CD4-positive, alpha-beta T cell treated with Interleukin-12 subunit alpha and Interleukin-12 subunit beta, for 1 hour (primary cell): ENCODE measurements at places on chromosomes 13 and 19.

GRCh38 chr13:79479882-79480281 is 1.1 kb upstream of the NDFIP2 start:
- DNase-seq, result no peak

GRCh38 chr19:49272204-49272603 is 52.8 kb downstream of the SLC6A16 start:
- DNase-seq, result no peak

DNA sequence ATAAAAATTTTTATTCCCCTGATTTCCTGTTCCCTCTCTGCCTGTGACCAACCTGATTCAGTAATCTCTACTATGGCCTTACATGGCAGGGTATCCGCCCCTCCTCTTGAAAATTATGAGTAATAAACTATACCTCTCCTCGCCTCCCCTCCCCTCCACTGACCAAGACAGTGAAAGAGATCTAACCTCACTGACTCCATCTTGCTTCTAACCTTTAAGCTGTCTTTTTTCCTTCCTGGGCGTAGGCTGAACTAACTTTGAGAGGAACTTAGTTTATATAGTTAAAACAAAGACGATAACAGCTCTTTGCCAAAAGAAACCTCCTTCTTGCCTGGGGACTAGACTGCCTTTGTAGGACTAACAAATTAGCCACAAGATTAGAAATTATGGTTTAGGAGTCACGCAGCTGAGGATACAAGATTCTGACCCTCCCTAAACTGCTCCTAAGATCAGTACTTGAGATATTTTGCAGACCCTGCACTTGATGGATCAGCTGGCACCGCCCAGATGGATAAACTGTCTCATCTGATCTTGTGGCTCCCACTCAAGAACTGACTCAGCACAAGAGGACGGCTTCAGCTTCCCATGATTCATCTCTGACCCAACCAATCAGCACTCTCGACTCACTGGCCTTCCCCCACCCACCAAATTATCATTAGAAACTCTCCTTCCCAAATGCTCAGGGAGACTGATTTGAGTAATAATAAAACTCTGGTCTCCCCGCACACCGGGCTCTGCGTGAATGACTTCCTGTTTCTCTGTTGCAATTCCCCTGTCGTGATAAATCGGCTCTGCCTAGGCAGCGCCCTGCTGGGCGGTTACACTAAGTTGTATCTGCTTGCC is 187.1 kb downstream of the TDRD3 start:
- no peak for DNase-seq

DNA sequence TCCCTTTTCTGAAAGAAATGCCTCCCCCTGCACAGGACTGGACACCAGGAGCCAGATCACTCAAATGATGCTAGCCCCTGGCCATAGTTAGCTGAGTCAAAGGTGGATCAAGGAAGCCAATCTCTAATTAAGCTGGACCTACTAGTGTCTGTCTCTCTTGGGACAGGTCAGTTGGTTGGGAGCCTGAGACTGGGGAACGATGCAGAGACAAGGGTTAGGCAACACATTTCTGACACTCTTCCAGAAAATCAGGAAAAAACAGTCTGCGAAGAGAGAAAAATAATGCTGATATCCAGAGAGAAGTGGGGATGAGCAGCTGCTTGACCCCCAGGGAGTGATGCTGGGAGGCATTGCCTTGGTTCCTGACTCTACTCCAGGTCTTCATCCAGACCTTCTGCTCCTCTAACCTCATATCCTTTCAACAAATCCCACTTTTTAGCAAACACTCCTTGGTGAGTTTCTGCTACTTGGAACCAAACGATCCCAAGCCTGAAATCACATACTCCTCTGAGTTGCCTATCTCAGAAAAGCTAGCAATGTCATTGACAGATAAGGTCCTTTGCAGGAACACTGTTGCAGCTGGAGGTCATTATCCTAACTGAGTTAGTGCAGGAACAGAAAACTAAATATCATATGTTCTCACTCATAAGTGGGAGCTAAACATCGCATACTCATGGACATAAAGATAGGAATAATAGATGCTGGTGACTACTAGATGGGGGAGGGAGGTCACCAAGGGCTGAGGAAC is 369.7 kb downstream of the COG6 start:
- no peak for DNase-seq

DNA sequence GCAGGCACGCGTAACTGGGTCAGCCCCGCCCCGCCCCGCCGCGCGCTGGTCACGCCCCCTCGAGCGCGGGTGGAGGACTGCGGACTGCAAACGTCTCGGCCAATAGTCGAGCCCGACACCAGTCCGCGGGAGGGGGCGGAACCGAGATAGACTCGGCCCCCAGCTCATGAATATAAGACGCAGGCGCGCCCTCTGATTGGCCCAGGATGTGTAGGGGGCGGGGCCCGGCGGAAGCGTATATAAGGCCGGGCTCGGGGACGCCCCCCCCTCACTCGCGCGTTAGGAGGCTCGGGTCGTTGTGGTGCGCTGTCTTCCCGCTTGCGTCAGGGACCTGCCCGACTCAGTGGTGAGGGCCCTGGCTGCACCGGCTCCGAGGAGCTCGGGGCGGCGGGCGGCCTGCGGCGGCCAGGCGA is at the start of gene CIRBP:
Gene CIRBP (plus strand): TSS at position 268 of the 413 bp plus-strand sequence. CDS start 1,602 bp downstream, outside the sequence.
- peak; percentile 100 for DNase-seq

GRCh38 chr19:38449518-38449917 is 16.0 kb downstream of the RYR1 start:
- DNase-seq, result no peak

GRCh38 chr19:30920222-30920621 is 429.0 kb downstream of the TSHZ3 start:
- no peak for DNase-seq

GRCh38 chr13:59445812-59446211 is 717.9 kb downstream of the DIAPH3 start:
- DNase-seq, result no peak

DNA sequence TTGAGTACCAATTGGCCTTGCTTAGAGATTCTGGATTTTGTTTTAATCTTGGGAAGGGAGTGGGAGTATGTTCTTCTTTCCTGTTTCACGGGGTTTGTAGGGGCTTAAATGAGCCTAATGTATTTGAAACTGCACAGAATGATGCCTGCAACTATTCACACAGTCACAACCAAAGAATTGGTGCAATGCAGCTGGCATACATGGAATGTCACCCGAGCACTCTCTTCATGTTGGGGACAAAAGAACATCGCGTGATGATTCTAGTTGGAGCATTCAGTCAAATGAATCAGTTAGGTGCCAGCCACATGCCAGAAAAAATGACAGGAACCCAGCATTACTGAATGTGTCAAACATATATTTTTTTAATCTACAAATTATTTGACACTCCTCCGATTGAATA is 22.1 kb downstream of the STARD13 start:
- no peak for DNase-seq

- no peak for DNase-seq
Observed at GRCh38 chr19:45249261-45250033, 1.6 kb upstream of the MARK4 start.

DNA sequence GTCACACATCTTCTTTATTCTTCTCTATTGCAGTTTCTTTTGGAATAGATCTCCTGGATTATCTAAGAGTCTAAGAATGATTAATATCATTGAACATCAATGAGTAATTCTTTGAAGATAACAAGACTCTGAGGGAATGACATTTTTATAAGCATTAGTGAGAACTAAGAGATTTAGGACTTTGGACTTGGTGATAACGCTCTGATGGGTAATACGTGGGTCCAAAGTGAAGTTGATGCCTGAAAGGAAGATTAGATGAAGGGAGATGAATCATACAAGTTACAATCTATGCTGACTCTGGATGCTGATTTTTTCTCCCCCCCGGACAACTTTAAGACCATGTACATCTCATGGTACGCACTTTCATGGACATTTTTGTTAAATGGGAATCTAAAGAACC is 364.5 kb downstream of the GPC5 start:
- no peak for DNase-seq

- no peak for DNase-seq
Observed at GRCh38 chr13:29543230-29544215, 52.0 kb downstream of the SLC7A1 start.

- DNase-seq, result peak; percentile 27
Observed at GRCh38 chr19:10812902-10813404, 23.1 kb downstream of the TMED1 start.

DNA sequence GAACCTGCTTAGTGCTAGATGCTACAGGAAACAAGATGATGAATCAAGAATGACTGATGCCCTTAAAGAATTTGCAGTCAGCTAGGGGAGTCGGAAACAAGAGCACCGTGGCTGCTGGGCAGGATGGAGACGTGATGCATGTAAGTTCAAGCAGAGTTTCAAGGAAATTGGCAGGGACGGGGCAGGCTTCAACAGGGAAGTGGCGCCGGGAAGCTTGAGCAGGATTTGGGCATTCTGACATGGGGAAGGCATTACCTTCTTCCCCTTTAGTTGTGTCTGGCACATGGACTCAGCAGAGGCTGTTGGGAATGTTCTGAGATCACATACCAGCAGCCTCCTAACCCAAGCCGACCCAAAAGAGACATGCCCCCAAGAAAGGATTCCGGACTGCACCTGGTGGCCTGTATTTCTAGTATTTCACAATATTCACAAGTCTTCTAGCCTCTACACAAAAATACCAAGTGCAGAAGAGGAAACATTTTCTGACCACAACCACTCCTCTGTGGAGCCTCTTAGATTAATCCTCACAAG is 138.2 kb downstream of the CRYL1 start:
- no peak for DNase-seq
